Osteocyte (in vitro differentiated cells): ENCODE measurements at places on chromosomes 6 and 20.

GRCh38 chr20:19823216-19823615 is 65.2 kb downstream of the RIN2 start:
- no peak for DNase-seq

DNA sequence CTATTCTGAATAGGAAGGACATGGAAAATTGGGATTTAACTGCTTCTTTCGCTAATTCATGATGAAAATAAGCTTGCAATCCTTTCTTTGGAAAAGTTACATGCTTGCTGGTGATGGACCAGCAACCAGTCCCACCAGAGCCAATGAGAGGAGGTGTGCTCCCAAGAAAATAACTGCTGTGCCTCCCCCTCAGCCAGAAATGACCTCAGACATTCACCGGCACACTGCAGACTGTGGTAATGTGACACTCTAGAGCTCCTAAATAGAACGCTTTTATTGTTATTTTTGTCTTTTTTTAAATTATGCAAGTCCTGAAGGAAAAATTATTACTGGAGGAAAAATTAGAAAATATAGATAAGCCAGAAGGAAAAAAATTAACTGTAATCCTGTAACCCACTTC is 2.6 kb downstream of the PYGB start:
- DNase-seq: no peak

- peak; percentile 87 for DNase-seq
Measured at GRCh38 chr20:17843246-17844132, 125.1 kb downstream of the SNX5 start.

GRCh38 chr20:43658069-43658722 is 8.7 kb upstream of the MYBL2 start:
- DNase-seq: no peak

DNA sequence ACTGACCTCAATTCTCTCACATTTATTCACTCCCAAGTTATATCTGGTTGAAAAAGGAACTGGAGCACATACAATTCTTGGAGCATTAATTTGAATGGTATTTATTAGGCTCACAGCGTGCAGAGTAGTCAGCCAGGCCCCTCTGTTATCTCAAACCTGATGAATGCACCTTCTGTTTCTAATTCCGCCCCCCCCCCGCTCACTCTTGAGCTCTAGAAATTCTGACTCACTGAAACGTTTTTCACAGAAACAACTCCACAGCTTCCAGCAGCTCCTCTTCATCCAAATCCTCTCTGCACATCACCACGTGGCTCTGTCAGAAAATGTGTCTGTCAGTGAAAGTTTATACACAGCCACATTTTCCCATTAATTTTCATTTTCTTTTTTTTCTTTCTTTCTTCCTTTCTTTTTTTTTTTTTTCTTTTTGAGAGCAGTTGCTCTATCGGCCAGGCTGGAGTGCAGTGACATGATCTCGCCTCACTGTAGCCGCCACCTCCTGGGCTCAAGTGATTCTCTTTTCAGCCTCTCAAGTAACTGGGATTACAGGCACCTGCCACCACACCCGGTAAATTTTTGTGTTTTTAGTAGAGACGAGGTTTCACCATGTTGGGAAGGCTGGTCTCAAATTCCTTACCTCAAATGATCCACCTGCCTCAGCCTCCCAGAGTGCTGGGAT is 109.4 kb downstream of the TBXT start:
- no peak for DNase-seq

GRCh38 chr6:38784506-38785235 is 69.6 kb downstream of the DNAH8 start:
- no peak for DNase-seq

DNA sequence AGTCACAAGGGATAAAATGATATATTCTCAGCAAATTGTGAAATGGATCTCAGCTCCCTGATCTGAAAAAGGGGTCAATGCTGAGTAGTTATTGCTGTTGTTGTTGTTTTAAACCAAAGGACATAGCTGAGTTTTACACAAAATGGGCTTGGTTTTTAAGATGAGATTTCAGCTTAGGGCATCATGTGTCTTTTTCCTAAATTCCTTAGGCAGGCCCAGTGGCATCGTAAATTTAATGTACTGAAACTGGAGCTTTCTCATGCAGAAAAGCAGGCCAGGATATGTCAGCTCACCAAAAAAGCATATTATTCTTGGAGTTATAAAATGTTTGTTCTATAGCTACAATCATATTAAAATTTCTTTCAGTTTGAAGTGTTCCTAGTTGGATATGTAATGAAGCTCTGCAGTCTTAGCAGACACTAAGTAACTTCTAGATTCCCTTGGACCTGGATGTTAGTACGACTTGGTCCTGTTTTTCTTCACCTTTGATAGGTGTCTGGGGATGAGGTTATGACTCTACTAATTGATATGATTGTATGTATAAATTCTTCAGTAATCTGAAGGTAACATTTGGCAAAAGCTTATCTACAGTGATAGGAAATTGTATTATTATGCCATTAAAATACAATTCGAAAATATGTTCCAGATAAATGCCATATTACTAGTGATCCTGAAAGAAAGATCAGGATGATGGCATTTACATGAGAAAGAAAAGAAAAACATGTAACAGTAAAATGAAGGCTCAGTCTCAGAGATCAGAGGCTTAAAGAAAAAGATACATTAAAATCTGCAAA is 663.3 kb downstream of the RFPL4B start:
- no peak for DNase-seq

GRCh38 chr20:40524071-40524470 is 165.0 kb downstream of the MAFB start:
- DNase-seq: no peak

DNA sequence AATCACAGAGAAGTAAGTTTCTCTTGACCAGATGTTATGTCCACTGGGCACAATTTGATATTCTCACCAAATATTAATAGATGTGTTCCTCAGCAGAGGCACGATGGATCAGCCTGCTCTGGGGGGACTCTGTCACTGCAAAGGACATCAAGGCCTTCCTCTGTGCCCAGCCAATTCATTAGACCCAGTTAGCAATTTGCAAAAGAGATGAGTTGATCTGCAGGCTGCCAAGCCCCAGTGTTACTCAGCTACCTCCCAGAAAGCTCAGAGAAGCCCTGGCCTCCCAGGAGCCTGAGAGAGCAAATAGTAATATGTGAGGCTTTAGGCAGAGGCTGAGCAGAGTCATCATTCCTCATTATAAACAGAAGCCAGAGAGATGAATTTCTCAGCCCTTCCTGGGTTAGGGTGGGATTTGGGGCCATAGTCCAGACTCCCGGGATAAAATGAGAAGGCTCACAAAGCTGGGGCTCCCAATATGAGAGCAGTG is 54.2 kb downstream of the ZNF831 start:
- peak; percentile 32 for DNase-seq

GRCh38 chr20:13008761-13009681 is at the start of gene SPTLC3:
TSS of gene SPTLC3 (plus strand) at chr20:13008972. CDS start at chr20:13009268, 296 bp downstream.
- DNase-seq: no peak

DNA sequence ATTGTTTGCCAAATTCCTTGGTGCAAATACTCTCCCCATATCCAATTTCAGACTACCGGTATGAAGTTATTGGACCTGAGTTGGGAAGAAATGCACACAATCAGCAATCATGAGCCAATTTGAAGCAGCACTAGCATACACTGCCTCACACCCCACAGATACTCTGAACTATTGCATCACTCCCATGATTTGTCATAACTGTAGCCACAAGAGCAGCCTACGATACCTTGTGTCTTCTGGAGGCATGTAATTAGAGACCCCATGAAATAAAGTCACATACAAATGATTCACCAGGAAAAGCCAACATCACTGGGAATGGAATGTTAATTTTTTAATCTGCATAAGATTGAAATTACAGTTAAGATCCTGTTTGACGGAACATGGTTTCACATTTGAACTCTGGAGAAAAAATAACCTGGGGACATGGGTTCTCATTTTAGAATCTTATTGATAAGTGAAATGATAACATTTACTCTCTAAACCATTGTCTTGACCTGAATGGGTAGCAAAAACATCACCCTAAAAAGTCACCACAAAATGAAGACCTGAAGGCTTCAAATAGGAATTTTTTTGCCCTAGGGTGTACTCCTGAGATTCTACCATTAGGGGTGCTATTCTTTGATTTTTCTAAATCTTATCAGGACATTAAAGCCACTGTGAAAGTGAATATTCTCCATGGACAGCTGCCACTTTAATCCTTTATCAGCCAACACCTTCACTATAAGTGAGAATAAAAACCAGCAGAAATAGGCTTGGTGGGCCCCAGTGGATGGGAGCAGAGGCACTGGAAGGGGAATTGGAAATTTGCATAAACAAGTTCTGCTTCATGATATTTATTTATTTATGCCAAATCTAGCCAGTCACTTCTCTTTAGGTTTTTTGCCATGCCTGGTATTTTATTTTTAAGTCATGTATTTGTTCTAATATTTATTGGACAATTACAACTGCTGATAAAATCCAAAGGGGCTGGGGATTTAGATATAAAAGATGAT is 34.5 kb upstream of the HBS1L start:
- no peak for DNase-seq

- DNase-seq: no peak
Measured at GRCh38 chr6:2978923-2979322, 7.6 kb upstream of the SERPINB6 start.

- no peak for DNase-seq
Measured at GRCh38 chr20:47243532-47244305, 112.8 kb downstream of the ZMYND8 start.

DNA sequence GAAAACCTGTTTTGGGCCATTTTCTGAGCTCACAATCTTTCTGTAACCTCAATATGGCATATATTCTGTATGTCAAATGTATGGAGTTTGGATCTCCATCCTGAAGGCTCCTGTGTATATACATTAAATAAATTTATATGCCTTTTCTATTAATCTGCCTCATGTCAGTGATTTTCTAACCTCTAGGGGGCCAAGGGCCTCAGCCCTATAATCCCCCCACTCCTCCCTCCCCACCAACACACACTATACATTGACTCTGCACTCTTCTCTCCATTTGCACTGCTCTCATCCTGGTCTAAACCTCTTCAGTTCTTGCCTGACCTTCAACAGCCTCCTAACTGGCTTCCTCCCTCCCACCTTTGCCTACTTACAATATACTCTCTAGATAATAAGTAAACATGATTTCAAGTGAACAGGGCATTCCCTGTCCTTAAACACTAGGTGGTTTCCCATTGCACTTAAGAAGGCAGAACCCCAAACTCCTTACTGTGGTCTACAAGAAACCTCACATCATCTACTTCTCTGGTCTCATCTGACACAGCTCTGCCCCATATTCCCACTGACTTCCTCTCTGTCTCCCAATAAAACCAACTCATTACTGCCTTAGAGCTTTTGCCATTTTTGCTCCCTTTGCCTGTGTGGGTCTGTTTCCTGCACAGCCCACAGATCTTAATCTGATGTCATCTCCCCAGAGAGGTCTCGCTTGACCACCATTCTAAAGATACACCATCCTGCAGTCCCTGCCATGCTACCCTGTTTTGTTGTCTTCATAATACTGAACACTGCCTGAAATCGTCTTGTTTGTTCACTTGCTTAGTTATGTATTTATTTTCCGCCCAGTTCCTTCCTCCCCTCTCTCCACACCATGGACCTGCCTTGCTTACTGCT is 213.7 kb downstream of the SYNE1 start:
- DNase-seq: no peak

DNA sequence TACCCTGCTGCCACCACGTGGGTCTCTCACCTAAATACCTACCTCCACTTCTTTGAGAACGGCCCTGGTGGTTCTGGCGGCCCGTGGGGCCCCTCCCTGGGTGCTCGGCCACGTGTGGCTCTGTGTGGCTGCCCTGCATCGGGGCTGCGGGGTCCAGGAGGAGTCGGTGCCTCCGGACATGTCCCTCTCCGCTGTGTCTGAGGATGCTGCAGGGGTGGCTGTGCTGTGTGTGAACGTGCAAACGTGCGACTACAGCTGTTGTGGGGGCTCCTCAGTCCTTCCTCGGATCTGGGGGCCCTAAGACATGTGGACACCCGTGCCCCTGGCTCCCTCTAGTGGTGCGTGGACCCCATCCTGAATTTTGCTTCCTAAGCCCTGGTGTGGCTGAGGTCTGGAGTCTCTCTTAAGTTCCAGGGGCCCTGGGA is 691.8 kb downstream of the QKI start:
- no peak for DNase-seq

GRCh38 chr6:150142670-150143515 is at the start of gene PPP1R14C:
TSS of gene PPP1R14C (plus strand) at chr6:150143044. CDS start at chr6:150143193, 149 bp downstream.
- no peak for DNase-seq

GRCh38 chr6:99121748-99122147 is 174.0 kb upstream of the FBXL4 start:
- no peak for DNase-seq

- DNase-seq: no peak
Measured at GRCh38 chr6:93293460-93293859, 125.9 kb downstream of the EPHA7 start.

DNA sequence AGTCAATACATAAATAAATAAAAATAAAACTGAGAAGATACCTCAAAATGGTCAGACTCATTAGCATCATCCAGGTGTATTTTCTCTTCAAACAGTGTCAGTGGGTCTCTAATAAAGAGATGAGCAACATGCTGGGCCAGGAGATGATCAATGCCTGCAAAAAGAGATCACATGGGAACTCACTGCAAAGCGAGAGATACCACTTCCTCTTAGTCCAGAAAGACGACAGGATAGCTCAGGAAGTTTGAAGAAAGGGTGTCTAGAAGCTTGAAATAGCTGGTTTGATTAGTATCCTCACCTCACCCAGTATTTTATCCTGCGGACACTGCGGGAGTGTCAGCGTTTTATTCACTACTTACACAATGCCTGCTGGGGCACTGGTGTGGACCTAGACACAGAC is 38.0 kb downstream of the GCLC start:
- no peak for DNase-seq

DNA sequence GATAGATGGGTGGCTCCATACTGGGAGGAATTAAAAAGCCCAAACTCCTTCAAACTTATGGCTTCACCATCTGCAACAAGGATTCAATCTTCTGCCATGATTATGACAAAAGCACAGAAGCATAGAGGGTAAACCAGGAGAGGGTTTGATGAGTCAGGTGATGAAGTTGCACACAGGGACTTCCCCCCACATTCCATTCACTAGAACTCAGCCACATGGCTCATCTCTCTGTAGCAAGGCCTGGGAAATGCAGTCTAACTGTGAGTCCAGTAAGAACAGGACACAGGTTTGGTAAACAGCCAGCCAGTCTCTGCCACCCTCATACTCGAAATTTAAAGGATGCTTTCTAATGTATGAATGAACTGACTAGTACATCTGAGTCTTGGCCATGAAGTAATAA is 142.9 kb downstream of the HIVEP2 start:
- no peak for DNase-seq

DNA sequence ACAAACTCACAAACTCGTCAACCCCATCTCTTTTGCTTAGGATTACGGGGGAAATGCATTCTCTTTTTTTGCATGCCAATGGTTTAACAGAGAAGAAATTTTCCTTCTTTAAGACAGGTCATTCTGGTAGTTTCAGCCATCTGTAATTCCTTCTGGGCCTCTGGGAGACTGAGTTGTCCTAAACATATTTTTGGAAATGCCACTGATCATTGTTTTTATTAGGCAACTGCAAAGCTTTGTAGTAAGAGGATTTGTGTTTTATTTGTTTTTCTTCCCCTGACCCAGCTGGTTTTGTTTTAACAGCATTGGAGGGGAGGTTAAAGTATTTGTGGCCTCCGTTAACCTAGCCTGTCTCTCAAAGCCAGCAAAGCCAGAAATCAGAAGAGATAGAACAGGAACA is 73.1 kb upstream of the ISM1 start:
- no peak for DNase-seq
